Activated CD8-positive, alpha-beta memory T cell treated with anti-CD3 and anti-CD28 coated beads for 36 hours (primary cell): ENCODE measurements at places on chromosomes 1 and 21. TPM values are rescaled to one million over a fixed set of nuclear protein-coding genes. Genes with fewer than 3 reads are reported as not detected.

Gene NTMT2
- not detected for total RNA-seq

Gene FBXO2
- total RNA-seq, result 1.8 TPM

Gene ABCA4
- total RNA-seq, result not detected

Gene DNM3
- 0.57 TPM for total RNA-seq

Gene TRNP1
- total RNA-seq, result 0.55 TPM

Gene NHLH1
- total RNA-seq, result 0.46 TPM

Gene SERPINC1
- not detected for total RNA-seq

Gene NES
- total RNA-seq, result not detected

Gene CELA2A
- total RNA-seq, result not detected
